ENCODE measurements at places on chromosomes 11 and 22. TPM values are rescaled to one million over a fixed set of nuclear protein-coding genes. Genes with fewer than 3 reads are reported as not detected.

DNA sequence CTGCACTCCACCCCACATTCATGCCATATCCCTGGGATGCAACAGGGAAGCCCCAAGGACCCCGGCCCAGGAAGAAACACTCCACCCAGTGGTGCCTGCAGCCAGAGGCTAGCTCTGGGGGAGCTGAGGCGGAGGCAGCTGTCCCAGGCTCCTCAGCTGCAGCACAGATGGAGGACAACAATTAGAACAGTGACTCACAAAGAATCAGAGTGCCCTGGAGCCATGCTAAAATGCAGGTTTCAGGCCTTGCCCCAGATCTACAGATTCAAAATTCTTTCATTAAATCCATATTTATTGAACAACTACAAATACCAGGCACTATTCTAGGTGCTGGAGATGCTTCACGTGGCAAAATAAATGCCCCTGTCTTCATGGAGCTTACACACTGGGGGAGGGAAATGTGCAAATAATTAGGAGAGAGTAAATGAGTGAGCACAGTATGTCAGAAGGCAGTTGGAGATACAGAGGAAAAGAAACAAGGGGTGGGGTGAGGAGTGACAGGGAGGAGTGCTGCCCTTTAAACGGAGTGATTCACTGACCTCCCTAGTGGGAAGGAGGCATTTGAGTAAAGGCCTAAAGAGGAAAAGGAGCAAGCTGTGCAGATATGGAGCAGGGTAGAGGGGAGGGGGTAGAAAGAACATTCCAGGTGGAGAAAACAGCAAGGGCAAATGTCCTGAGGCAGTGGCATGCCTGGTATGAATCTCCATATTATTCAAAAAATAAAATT, 73.3 kb upstream of the CSNK2A3 start:
- H3K36me3 ChIP-seq, result no peaks in the 10 kb centered on the region
- H3K27me3 ChIP-seq, result no peaks in the 10 kb centered on the region
- DNase-seq, result peak; percentile 14

DNA sequence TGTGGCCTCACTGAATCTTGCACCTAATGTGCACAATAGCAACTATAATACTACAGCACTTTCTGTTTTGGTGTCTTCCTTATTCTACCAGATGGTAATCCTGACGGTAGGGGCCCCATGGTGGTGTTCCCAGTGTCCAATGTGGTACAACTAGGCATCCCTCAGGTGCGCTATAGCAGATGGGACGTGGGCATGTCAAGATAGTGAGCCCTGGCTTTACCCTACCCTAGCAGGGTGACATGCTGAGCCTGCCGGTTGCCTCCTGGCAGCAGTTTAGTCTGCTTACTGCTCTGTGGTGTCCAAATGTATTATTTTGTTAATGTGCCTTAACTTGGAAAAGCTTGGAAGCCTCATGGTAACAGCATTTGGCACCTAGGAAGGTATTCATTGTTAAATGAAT, 19.2 kb downstream of the ACO2 start:
- H3K27ac ChIP-seq, result no peak overlapping the region
- no peak overlapping the region for H3K4me3 ChIP-seq
- H3K36me3 ChIP-seq, result peaks cover 3% of the 10 kb centered on the region
- peaks cover 7% of the 10 kb centered on the region for H3K4me1 ChIP-seq

DNA sequence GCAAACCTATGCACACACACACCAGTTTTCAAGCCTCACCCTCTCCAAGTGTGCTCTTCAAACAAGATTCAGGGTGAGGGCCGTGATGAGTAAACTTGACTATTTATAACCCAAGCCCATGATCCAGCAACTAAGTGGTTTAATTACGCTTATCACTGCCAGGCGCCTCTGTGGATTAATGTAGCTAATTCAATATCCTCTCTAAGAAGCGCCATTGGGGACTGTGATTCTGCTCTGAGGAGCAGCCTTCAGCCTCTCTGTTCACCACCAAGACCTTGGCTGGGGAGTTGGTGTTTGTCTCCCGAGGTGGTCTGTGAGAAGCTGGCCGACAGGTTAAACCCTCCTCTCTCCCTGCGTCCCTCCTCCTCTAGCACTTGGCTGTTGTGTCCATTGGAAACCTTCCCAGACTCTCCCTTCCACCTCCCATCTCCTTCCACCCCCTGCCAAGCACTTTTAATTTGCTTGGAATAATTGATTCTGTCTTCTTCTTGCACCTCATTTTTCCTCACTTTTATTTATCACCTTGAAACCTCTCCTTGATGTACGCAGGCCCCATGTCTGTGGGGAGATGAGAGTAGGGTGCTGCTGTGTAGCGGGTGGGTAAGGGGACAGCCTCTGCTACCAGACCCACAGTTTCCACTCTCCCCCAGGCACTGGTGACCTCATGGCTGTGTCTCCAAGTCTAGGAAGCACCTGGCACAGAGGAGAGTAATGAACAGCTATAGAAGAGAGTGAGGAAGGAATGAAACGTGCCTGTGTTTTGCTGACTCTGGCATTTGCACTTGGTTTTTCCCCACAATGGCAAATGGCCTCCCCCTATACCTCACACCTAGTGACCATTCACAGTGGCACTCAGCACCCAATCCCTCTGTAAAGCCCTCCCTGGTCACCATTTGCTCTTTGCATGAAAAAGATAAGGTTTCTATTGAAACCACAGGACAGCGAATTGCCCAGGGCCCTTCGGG, 236.6 kb downstream of the GRIK4 start:
- H3K27ac ChIP-seq, result no peak overlapping the region
- DNase-seq, result no peak
- no peaks in the 10 kb centered on the region for H3K36me3 ChIP-seq
- no peaks in the 10 kb centered on the region for H3K4me1 ChIP-seq
- H3K4me3 ChIP-seq, result no peak overlapping the region

DNA sequence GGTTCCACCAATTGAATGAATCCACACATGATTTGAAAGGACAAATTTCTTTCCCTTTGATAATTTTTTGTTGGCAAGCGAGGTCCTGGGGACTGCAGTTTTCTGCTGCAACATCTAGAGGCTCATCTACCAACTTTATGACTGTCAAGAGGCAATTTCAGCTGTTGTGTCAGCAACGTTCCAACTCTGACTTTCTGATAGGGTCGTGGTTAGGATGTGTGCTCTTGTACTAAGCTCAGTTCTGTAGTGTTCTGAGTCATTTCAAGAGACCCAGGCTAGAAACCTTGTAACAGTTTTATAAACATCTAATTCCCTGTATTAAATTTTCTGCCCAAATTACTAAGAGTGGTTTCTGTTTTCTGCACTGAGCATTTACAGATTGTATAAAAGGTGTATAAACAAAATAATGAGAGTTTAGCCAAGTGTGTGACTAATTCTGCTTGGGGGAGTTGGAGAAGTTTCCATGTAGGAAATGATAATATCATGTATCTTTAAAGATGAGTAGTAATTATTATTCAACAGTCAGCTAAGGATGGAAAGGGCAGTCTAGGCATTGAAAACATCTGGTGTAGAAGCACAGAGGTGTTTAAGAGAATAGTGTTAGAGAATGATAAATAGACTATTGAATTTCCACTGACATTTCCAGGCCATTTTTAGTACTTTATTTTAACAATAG, 72.2 kb downstream of the RBMXL2 start:
- H3K27ac ChIP-seq, result no peak overlapping the region
- H3K4me3 ChIP-seq, result no peak overlapping the region
- DNase-seq, result no peak
- H3K4me1 ChIP-seq, result no peaks in the 10 kb centered on the region

- no peaks in the 10 kb centered on the region for H3K36me3 ChIP-seq
- H3K4me3 ChIP-seq, result no peak overlapping the region
- no peaks in the 10 kb centered on the region for H3K27me3 ChIP-seq
- DNase-seq, result no peak
- H3K4me1 ChIP-seq, result peaks cover 5% of the 10 kb centered on the region
- no peak overlapping the region for H3K27ac ChIP-seq
Observed at GRCh38 chr11:8650401-8650990, 32.0 kb downstream of the TRIM66 start.

GRCh38 chr11:119608201-119608600, 120.8 kb downstream of the NECTIN1 start:
- H3K27ac ChIP-seq, result no peak overlapping the region
- no peaks in the 10 kb centered on the region for H3K36me3 ChIP-seq
- no peak for DNase-seq

GRCh38 chr11:36452236-36452940, 57.7 kb downstream of the TRAF6 start:
- DNase-seq, result peak; percentile 37
- peak overlapping the region; percentile 97 for H3K27ac ChIP-seq
- no peak overlapping the region for H3K4me3 ChIP-seq
- H3K36me3 ChIP-seq, result peaks cover 92% of the 10 kb centered on the region
- H3K4me1 ChIP-seq, result peaks cover 68% of the 10 kb centered on the region
- no peaks in the 10 kb centered on the region for H3K27me3 ChIP-seq

DNA sequence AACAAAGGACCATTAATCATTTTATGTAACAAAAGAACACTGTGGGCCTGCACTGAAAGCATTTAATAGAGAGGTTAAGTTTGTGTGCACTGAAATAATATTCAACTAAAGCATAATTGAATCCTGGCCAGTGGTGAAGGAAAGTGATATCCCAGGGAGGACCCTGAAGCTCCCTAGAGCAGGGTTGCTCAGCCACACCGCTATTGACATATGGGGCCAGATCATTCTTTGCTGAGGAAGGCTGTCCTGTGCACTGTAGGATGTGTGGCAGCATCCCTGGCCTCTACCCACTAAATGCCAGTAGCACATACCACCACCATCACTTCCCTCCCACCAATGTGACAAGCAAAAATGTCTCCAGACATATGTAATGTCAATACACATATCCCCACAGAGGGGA, 166.1 kb upstream of the MTNR1B start:
- H3K4me1 ChIP-seq, result no peaks in the 10 kb centered on the region
- DNase-seq, result no peak
- no peaks in the 10 kb centered on the region for H3K36me3 ChIP-seq

GRCh38 chr11:70317581-70318305, 47.3 kb downstream of the PPFIA1 start:
- no peaks in the 10 kb centered on the region for H3K4me1 ChIP-seq
- H3K4me3 ChIP-seq, result no peak overlapping the region
- H3K27ac ChIP-seq, result no peak overlapping the region
- peaks cover 65% of the 10 kb centered on the region for H3K36me3 ChIP-seq

DNA sequence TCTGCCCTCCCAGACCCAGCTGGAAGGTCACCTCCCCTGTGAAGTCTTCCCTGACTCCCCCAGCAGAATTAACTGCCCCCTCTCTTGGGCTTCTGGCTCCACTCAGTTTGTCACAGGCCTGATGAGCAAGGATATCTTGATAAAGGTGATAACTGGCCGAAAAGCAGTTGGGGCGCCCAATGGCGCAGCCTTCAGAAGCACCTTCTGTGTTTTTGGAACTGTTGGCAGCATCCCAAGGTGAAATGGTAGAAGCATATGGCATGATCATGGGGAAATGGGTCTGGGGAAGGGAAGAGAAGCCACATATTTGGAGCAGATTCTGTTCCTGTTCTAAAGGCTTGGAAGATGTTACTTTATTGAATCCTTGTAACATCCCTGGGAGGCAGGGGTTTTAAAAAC, 2.8 kb upstream of the TAB1 start:
- no peaks in the 10 kb centered on the region for H3K27me3 ChIP-seq
- H3K4me1 ChIP-seq, result peaks cover 8% of the 10 kb centered on the region
- H3K36me3 ChIP-seq, result peaks cover 4% of the 10 kb centered on the region
- no peak overlapping the region for H3K4me3 ChIP-seq

- DNase-seq, result no peak
- no peak overlapping the region for H3K27ac ChIP-seq
- H3K36me3 ChIP-seq, result no peaks in the 10 kb centered on the region
- no peak overlapping the region for H3K4me3 ChIP-seq
Observed at GRCh38 chr11:73649206-73649605, 2.8 kb downstream of the PLEKHB1 start.

GRCh38 chr11:19437760-19438159, 197.0 kb upstream of the E2F8 start:
- peak; percentile 7 for DNase-seq
- no peak overlapping the region for H3K27ac ChIP-seq
- H3K27me3 ChIP-seq, result no peaks in the 10 kb centered on the region
- no peak overlapping the region for H3K4me3 ChIP-seq
- H3K4me1 ChIP-seq, result peaks cover 4% of the 10 kb centered on the region

DNA sequence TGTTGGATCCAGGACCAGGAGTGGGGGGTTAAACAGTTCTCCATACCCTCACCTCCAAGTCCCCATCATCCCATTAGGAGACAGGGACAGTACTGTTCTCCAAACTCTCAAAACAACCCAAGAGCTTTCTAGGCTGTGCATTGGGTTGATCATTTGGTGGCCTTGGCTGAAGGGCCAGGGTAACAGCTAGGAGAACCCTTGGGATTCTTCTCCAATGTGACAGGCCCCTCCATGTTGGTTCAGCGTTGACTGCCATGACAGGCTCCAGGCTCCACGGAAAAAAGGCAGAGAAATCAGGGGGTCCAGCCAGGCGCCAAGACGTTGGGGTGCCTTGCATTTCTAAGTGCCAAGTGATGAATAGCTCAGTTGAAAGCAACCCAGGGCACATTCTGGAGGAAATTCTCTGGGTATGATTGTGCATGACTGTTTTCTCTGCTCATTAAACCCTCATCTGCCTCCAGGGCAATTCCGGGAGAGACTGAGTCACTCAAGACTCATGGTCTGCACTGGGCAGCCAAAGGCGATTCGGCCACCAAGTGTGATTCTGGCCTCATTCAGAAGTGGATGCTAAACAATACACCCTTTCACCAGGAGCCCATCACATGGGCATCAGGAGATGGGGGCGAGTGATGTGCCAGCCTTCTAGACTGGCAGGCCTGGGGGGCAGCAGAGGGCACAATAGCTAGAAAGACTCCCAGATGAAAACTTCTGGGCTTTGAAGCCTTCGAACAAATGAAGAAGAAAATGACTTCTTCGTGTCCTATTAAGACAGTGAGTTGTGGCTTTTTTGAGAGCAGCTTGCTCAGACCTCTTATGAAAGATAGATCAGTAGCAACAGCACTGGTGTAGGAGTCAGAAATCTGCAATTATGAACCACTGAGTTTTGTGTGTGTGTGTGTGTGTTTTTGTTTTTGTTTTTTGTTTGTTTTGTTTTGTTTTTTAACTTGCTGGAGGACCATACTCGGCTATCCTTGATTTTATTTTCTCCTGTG, 27.7 kb downstream of the CD44 start:
- H3K4me3 ChIP-seq, result no peak overlapping the region
- peaks cover 58% of the 10 kb centered on the region for H3K36me3 ChIP-seq
- H3K27me3 ChIP-seq, result no peaks in the 10 kb centered on the region
- peak overlapping the region; percentile 94 for H3K27ac ChIP-seq
- peak; percentile 96 for DNase-seq
- peaks cover 90% of the 10 kb centered on the region for H3K4me1 ChIP-seq

GRCh38 chr22:30998329-30998728, 29.3 kb downstream of the TUG1 start:
- no peaks in the 10 kb centered on the region for H3K4me1 ChIP-seq
- no peaks in the 10 kb centered on the region for H3K36me3 ChIP-seq
- no peak for DNase-seq
- no peak overlapping the region for H3K27ac ChIP-seq
- no peak overlapping the region for H3K4me3 ChIP-seq

GRCh38 chr11:132894606-132895005, 637.7 kb downstream of the OPCML start:
- H3K4me3 ChIP-seq, result no peak overlapping the region
- DNase-seq, result no peak
- no peaks in the 10 kb centered on the region for H3K4me1 ChIP-seq
- H3K36me3 ChIP-seq, result no peaks in the 10 kb centered on the region
- no peak overlapping the region for H3K27ac ChIP-seq
- no peaks in the 10 kb centered on the region for H3K27me3 ChIP-seq

GRCh38 chr11:48036011-48036410, 55.7 kb downstream of the PTPRJ start:
- no peak overlapping the region for H3K4me3 ChIP-seq
- DNase-seq, result no peak
- H3K27me3 ChIP-seq, result no peaks in the 10 kb centered on the region
- H3K36me3 ChIP-seq, result peaks cover 8% of the 10 kb centered on the region

The LDHAL6A gene
- not detected for total RNA-seq

The BRD1 gene
- total RNA-seq, result 28.2 TPM

The TUBA8 gene
- total RNA-seq, result 0.91 TPM

The OR8A1 gene
- total RNA-seq, result not detected

The CCDC73 gene
- total RNA-seq, result not detected

The IGLL1 gene
- not detected for total RNA-seq

The RNF215 gene
- total RNA-seq, result 9.5 TPM

The PRR33 gene
- total RNA-seq, result not detected

The SLC22A25 gene
- not detected for total RNA-seq

The ROBO4 gene
- 0.97 TPM for total RNA-seq
